ENCODE measurements at places on chromosomes 11 and 22.

DNA sequence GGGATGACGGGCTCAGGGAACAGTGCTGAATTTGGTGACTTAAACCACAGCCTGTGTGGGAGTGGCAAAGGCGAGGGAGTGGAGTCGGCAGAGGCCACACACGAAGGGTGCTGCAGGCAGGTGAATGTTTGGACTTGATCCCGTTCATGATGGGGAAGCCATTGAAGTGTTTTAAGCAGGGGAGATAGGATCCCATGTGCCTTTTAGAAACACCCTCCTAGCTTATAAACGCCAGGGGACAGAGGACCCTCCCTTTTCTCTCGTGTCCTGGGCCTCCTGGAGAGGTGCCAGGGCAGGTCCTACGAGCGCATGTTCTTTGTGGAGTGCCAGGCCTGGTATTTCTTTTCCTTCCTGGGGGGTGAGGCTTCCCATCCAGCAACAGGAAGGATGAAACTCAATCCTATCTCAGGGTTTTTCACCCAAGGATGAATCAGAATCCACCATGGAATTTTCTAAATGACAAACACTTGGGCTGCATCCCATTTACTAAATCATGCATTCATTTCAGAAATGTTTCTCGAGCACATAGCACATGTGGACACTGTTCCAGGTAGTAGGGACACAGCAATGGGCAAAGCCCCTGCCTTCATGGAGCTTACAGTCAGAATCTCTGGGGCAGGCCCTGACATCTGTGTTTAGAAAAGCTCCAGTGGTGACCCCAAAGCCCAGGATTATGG lies 59.6 kb downstream of the CHRDL2 start:
- no peak for DNase-seq

DNA sequence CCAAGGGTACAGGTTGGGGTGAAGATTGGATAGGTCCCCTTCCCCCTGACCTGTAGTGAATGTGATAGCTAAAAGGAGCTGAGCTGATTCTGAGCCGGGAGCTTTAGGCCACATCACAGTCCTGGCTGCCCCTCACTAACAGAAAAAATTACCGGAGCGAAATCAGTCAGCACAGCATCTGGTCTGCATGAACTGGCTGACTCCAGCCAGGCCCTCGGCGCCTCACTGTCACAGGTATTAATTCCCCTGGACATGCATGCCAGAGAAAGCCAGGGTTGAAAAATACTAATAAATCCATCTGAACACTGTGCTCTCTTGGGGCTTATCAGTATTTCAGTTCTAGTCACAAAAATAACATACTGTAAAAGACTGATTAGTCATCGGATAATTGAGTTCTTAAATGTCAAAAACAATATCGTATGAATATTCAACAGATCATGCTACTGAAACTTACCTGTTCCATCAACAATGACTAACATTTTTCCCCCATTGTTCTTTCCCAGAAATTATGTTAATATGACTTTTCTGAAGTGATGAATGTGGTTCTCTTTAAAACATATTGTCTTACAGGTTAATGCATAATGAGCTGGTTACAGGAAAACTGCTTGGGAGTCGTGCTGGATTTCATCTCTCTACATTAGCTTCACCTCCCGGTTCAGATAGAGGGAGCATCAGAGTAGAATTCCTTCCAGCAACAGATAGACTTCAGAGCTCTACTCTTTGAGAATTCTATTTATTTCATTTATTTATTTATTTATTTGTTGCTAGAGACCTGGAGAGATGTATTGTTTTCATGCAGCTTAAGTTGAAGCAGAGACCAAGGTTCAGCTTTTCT lies 387.7 kb downstream of the NXPE2 start:
- no peak for DNase-seq

GRCh38 chr11:58900479-58901420 lies 38.5 kb upstream of the GLYATL1 start:
- peak; percentile 65 for DNase-seq

DNA sequence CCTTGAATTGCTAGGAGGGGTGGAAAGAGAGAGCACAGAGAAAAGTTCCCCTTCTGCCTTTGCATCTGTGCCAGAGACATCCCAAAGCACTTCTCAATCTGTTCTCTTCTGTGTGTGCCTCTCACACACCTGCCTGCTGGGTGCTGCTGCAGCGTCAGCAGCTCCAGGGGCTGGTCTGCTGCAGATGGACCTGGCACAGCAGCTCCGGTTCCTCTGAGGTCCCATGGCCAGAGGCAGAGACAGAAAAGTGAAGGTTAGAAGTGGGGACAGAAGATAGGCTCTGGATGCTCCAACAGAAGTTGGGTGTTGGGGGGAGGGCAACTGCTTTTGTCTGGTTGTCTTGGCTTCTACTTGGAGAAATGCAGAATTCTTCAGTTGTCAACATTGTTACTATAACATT lies 48.9 kb upstream of the KIRREL3 start:
- DNase-seq: no peak

GRCh38 chr11:73636249-73636648 lies 10.1 kb upstream of the PLEKHB1 start:
- DNase-seq: no peak

- DNase-seq: no peak
These were observed 63.5 kb upstream of the CSNK2A3 start for GRCh38 chr11:11416502-11416901.

- DNase-seq: no peak
These were observed 628 bp upstream of the GGA1 start for GRCh38 chr22:37607935-37608476.

DNA sequence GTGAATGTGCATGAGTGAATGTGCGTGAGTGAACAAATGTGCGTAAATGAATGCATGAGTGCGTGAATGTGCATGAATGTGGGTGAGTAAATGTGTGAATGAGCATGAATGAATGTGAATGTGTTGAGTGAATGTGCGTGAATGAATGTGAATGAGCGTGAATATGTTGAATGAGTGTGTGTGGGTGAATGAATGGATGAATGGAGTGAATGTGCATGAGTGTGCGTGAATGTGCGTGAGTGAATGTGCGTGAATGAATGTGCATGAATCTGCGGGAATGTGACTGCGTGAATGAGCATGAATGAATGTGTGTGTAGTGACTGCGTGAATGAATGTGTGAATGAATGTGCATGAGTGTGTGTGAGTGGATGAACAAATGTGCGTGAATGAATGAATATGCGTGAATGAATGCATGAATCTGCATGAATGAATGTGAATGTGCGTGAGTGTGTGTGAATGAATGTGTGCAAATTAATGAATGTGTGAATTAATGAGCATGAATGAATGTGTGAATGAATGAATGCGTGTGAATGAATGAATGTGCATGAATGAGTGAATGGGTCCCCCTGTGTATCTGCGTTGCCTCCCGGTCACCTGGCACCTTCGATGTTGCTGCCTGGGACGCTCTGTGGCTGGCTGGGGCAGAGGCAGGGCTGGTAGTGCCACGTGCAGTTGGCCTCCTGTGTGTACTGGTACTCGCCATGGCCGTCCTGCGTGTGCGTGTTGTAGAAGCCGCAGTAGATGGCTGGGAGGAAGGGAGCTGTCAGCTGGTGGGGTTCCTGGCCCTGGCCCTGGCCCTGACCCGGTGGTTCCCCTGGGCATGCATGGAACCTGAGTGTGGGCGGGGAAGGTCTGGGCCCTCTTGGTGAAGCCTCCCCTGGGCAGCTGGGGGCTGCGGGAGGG lies 13.4 kb downstream of the MUC6 start:
- no peak for DNase-seq

DNA sequence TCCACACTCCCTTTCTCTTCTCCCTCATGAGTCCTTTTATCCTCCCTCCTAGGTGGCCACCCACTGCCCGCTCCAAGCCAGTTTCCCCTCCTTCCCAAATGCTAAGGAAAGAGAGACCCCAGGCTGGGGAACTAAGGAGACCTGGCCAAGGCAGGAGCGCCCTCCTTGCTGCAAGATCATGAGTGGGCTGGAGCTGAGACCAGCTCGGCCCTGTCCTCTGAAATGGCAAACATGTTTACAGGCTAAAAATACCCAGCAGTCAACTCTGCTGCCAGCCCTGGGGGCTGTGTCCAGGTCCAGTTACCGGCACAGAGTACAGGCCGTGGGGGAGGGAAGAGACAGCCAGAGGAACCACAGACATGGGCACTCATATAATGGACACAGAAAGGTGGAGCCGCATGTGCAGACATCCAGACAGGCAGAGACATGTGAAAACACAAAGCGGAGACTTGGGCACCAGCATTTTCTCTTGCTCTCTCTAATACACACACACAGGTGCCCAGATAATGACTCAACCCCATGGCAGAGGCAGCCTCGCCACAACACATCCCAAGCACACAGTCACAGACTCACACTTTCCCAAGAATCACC lies 1.2 kb upstream of the AHNAK start:
- DNase-seq: no peak

GRCh38 chr11:27011560-27012233 lies 17.8 kb downstream of the FIBIN start:
- no peak for DNase-seq

GRCh38 chr11:70066628-70067027 lies 11.5 kb upstream of the ANO1 start:
- peak; percentile 12 for DNase-seq

DNA sequence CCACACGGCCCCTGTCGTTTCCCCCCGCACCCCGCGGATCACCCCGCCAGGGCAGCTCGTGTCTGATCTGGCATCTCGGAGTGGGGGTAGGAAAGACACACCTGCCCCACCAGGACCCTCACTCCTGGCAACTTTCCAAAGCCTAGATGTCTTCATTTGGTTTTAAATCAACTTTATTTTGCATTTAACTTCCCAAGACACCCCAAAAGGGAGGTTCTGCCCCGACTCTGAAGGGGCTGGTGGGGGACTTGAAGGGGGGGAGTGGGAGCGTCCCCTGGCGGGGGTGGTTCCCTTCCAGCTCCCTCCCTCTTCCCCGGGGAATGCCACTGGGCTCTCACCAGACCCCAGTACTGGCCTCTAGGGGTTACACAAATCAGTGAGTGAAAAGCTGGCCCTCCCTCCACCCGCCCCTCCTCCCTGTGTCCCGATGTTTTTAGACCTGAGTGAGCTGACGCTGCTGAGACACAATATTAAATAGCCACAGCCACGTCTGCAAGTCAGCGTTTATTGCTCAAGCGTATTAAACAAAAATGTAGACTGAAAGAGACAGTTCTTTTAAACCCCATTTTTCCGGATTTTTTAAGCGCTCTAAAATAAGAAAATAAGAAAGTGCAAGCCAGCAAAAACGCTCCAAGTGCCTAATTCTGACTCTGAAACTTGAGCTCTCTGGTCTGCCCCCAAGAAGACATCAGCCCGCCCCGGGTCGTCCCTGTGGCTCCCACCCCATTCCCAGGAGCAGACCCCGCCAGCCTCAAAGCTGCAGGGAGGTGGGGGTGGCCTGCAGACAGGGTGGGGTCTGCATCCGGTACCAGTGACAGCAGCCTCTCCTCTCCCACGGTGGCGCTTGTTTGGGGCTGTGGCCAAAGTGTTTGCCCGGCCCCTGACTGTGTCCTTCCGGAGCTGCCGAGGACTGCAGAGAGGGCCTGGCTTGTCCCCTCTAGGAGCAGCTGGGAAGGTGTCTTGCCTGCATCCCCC lies 1.1 kb upstream of the TTLL8 start:
- DNase-seq: no peak

DNA sequence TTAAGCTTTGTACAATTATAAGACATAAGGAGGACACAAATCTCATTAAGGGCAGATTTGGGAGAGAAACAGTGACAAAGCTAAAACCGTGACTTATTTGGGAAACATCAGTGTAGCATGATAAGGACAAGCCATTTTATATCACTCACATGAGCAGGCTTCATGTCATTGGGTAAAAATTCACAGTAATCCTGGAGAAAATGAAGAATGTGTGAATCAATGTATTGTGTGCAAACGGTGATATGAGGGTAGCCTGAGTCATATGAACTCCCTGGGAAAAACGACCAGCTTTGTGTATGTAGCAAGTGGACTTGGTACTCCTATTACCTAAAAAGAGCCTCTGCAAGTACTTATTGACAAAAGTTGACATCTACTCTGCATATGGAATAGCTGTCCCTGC lies 6.0 kb upstream of the TRIM34 start:
- DNase-seq: no peak
